ENCODE measurements at places on chromosomes 7 and 10.

- DNase-seq, result no peak
Measured at GRCh38 chr10:71667387-71667752, 52.2 kb downstream of the C10orf105 start.

- DNase-seq, result no peak
Measured at GRCh38 chr10:1230138-1230537, 174.0 kb downstream of the WDR37 start.

DNA sequence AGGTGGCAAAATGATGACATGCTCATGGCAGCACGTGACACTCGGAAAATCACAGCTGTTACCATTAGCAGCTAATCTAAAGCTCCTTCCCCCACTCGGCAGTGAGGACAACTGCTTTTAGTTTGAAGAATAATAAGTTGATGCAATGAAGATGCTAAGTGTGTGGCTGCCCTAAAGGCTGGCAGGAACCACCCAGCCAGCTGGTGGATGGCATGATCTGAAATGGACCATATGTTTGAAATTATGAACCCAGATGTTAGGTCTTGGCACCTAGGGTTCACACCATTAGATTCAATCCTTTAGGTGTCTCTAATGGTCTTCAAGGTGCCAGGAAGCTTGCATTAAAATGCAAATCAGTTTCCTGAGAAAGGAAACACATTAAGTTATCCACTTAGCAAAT, 230.1 kb downstream of the WDR11 start:
- no peak for DNase-seq

DNA sequence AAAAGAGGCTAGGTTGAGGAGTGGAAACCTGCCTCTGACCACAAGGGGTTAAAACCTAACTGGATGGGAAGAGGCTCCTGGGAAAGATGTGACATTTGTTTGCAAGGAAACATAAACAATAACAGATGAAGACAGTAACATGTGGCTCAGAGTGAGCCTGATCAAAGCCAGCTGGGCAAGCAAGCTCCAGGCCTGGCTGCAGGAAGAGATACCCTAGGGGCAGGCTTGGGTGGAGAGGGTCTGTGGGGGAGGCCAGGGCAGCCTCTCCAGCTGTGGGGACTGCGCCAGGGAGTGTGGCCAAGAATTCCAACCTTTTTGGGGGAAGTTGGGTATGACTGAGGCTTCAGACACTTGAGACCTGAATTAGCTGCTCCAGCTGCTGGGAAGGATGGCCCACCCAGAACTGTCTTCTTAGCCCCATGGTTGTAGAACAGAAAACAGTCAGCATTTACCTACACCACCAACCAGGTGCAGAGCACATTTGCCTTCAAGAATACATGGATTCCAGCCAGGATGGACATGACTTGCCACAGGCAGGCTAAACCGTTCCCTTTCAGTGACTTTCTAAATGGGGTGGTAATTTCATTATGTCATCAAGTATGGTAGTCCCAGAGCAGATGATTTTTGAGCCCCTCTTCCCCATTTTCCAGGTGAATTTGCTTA, 10.4 kb upstream of the FAM170B start:
- no peak for DNase-seq

DNA sequence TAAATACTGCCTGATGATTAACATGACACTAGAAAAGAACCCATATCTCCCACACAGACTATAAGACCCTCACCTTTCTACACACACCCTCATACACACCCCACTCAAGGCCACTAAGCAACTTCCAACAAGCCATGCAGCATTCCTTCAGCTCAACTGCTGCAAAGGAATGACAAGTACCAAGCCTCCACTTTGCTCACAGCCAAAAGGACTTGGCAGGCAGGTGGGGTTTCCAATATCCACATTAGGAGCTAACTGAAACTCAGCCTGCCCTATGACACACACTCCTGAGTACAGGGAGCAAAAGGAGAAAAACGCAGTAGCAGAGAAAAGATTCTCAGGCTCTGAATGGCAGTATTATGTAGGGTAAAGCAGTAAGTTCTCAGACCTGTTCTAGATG, 13.4 kb downstream of the USP54 start:
- DNase-seq, result no peak

DNA sequence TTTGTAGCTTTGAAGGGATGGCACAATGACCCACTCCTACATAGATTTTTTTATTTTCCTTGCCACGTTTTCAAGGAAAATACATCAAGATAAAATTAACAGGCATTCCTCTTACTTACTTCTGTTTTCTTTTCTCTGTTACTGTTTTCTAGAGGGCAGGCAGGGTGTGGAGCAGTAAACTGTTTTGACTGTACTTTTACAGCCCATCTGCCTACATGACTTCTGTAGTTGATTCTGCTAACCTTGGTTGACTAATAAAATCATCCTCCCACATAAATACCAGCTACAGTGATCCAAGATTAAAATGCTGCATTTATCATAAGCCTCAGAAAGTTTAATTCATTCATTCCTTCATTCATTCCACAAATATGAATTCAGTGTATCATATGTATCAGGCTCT, 158.5 kb downstream of the TRIL start:
- no peak for DNase-seq

GRCh38 chr10:64863836-64864235, 1342.6 kb downstream of the REEP3 start:
- no peak for DNase-seq

- DNase-seq, result no peak
Measured at GRCh38 chr10:71133710-71134686, 78.4 kb upstream of the UNC5B start.
